ENCODE measurements at places on chromosomes 3 and 15. TPM values are rescaled to one million over a fixed set of nuclear protein-coding genes. Genes with fewer than 3 reads are reported as not detected.

- H3K27me3 ChIP-seq: peaks cover 3% of the 10 kb centered on the region
- no peaks in the 10 kb centered on the region for H3K36me3 ChIP-seq
- H3K4me1 ChIP-seq: no peaks in the 10 kb centered on the region
- no peak for DNase-seq
- H3K4me3 ChIP-seq: no peak overlapping the region
Measured at GRCh38 chr15:38788918-38789317, 224.3 kb upstream of the RASGRP1 start.

DNA sequence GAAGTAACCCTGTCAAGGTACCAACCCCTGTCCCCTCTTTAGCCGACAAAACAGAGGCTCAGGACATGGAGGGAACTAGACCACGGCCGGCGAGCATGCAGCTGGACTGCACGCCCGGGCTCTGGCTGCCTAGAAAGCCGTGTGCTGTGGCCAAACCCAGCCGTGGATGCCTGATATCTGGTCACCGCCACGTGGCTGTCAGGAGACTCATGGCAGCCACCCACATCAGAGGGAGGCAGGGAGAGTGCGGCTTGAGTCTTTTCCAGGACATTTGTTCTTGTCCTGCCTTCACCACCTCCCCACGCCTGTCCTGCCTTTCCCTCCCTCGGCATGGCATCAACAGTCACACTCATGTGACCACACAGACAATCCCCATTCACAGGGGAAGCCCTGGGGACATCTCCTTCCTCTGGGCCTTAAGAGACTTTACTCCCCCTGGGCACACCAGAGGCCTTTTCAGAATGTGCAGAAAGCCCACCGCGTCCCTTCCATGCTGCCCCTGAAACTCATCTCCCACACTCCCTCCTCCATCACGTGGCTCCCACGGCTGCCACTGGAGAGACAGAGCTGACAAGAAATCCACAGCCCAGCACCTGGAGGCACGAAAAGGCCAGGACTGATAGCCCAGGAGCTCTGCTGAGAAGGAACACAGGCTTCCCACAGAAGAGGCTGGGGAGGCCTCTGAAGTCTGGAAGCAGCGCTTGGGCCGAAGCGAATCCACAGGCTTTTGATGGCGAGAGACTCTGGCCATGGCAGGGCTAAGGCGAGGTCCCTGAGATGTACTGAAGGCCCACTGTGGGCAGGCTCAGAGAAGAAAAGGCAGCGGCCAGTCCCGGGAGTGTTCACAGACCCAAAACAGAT, 71.2 kb upstream of the IQSEC1 start:
- no peak overlapping the region for H3K27ac ChIP-seq
- no peak overlapping the region for H3K4me3 ChIP-seq
- DNase-seq: no peak
- peaks cover 6% of the 10 kb centered on the region for H3K27me3 ChIP-seq
- H3K4me1 ChIP-seq: no peaks in the 10 kb centered on the region

- H3K36me3 ChIP-seq: no peaks in the 10 kb centered on the region
- H3K4me3 ChIP-seq: no peak overlapping the region
- no peak for DNase-seq
- H3K27ac ChIP-seq: no peak overlapping the region
Measured at GRCh38 chr3:59406943-59407342, 357.1 kb upstream of the CFAP20DC start.

Gene ATP13A4
- total RNA-seq: 8.8 TPM

- H3K27ac ChIP-seq: no peak overlapping the region
- H3K4me1 ChIP-seq: peaks cover 6% of the 10 kb centered on the region
- no peaks in the 10 kb centered on the region for H3K27me3 ChIP-seq
Measured at GRCh38 chr3:126545544-126545943, 13.2 kb downstream of the C3orf22 start.

GRCh38 chr3:131387796-131388489, 6.4 kb downstream of the NUDT16 start:
- no peak overlapping the region for H3K4me3 ChIP-seq
- peaks cover 11% of the 10 kb centered on the region for H3K36me3 ChIP-seq
- peaks cover 9% of the 10 kb centered on the region for H3K4me1 ChIP-seq
- no peaks in the 10 kb centered on the region for H3K27me3 ChIP-seq
- no peak overlapping the region for H3K27ac ChIP-seq
- no peak for DNase-seq

Gene PP2D1
- total RNA-seq: not detected

GRCh38 chr3:148922467-148922866, 57.4 kb downstream of the CPA3 start:
- no peaks in the 10 kb centered on the region for H3K4me1 ChIP-seq
- H3K4me3 ChIP-seq: no peak overlapping the region
- no peaks in the 10 kb centered on the region for H3K36me3 ChIP-seq
- no peak overlapping the region for H3K27ac ChIP-seq
- no peak for DNase-seq

Gene SGO1
- total RNA-seq: 6.7 TPM

- no peaks in the 10 kb centered on the region for H3K4me1 ChIP-seq
- no peak overlapping the region for H3K27ac ChIP-seq
- DNase-seq: no peak
- no peak overlapping the region for H3K4me3 ChIP-seq
Measured at GRCh38 chr15:62240121-62241096, 75.3 kb upstream of the C2CD4B start.

DNA sequence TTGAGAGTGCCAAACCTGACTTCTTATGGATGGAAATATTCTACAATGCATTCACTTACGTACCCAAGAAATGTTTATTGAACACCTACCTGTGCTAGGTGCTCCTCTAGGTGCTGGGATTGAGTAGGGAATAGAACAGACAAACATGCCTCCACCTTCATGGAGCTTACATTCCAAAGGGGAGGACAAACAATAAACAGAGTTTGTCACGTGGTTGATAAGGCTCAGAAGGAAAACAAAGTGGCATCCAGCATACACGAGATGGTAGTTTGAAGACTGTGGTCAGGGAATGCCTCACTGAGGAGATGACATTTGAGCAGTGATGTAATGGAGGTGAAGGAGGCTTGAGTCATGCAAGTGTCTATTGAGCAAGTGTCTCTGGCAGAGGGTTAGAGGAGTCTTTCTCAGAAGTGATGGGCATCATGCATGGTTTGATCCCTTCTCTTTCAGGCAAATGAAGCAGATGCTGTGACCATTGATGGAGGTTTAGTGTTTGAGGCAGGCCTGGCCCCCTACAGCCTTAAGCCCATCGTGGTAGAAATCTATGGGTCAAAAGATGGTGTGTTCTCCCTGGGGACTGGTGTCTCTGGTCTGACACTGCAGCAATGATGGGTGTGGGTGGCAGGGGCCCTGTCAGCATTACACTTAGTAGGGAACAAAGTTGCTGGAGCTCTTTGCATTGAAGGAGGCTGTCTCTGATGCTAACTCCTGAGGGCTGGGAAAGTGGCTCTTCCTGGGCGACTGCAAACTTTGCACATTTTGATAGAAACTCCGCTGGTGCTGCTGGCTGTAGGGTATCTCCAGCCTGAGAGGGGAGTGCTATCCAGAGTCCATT, 29.7 kb upstream of the TOPBP1 start:
- H3K27me3 ChIP-seq: no peaks in the 10 kb centered on the region
- DNase-seq: no peak
- H3K4me1 ChIP-seq: no peaks in the 10 kb centered on the region
- H3K36me3 ChIP-seq: no peaks in the 10 kb centered on the region
- H3K4me3 ChIP-seq: no peak overlapping the region

Gene PAK6
- total RNA-seq: 1.2 TPM

Gene SPTSSB
- total RNA-seq: not detected

Gene SKOR1
- total RNA-seq: 0.32 TPM

- no peak overlapping the region for H3K4me3 ChIP-seq
- H3K27ac ChIP-seq: no peak overlapping the region
Measured at GRCh38 chr3:55492976-55493375, 5.9 kb upstream of the WNT5A start.

GRCh38 chr3:73140772-73141442, 79.4 kb downstream of the EBLN2 start:
- H3K36me3 ChIP-seq: no peaks in the 10 kb centered on the region
- H3K27ac ChIP-seq: no peak overlapping the region
- no peak overlapping the region for H3K4me3 ChIP-seq
- DNase-seq: no peak
- no peaks in the 10 kb centered on the region for H3K4me1 ChIP-seq

DNA sequence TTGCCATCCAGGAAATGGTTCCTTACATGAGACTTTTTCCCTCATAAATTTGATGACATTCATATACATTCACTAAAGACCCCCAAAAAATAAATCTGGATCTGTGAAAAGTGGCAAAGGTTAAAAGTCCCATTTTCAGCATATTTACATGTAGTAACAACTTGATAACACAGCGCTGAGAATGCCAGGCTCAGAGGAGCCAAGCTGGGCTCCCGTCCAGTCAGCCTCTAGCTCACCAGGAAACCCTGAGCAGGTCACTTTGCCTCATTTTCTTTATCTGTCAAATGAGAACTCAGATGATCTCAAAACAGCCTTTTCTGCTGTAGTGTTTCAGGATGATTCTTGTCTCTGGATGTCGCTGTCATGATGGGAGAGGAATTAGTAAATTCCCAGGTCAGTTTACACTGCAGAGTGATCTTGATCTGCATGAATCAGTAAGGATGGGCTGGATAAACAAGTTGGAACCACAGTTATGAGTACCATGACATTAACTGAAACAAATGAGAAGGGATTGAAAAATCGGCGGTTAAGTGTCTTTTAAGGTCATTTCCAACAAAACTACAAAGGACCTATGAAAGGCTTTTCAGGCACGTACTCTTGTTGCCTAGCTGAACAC, 82.8 kb downstream of the PPARG start:
- H3K27me3 ChIP-seq: no peaks in the 10 kb centered on the region
- no peak overlapping the region for H3K4me3 ChIP-seq
- H3K4me1 ChIP-seq: no peaks in the 10 kb centered on the region
- H3K27ac ChIP-seq: no peak overlapping the region
- no peak for DNase-seq

- no peak for DNase-seq
- H3K27me3 ChIP-seq: no peaks in the 10 kb centered on the region
- no peaks in the 10 kb centered on the region for H3K4me1 ChIP-seq
- no peak overlapping the region for H3K4me3 ChIP-seq
- no peak overlapping the region for H3K27ac ChIP-seq
Measured at GRCh38 chr3:134860141-134860540, 65.1 kb downstream of the EPHB1 start.

- H3K27ac ChIP-seq: no peak overlapping the region
- DNase-seq: no peak
- H3K4me1 ChIP-seq: peaks cover 14% of the 10 kb centered on the region
- H3K4me3 ChIP-seq: no peak overlapping the region
- H3K27me3 ChIP-seq: no peaks in the 10 kb centered on the region
- peaks cover 4% of the 10 kb centered on the region for H3K36me3 ChIP-seq
Measured at GRCh38 chr15:75862796-75863195, 19.5 kb downstream of the UBE2Q2 start.

GRCh38 chr15:45231132-45231531, 20.9 kb upstream of the SLC28A2 start:
- no peak overlapping the region for H3K27ac ChIP-seq
- H3K4me3 ChIP-seq: no peak overlapping the region
- H3K4me1 ChIP-seq: no peaks in the 10 kb centered on the region
- no peaks in the 10 kb centered on the region for H3K27me3 ChIP-seq

Gene NOX5
- not detected for total RNA-seq

DNA sequence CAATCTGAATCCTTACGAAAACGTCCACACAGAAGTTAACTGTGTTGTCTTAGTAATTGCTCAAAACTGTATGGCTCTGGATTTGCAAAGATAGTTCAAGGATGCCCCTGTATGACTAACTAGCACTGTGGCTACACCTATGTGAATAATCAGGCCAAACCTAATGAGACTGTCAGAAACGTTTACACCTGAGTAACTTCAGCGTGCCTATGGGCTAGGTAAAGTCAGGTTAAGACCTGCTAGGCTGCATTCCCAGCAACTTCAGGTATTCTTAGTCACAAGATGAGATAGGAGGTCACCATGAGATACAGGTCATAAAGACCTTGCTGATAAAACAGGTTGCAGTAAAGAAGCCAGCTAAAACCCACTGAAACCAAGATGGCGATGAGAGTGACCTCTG, 87.8 kb upstream of the PLXND1 start:
- no peaks in the 10 kb centered on the region for H3K36me3 ChIP-seq
- H3K4me3 ChIP-seq: no peak overlapping the region
- H3K4me1 ChIP-seq: peaks cover 4% of the 10 kb centered on the region
- no peak overlapping the region for H3K27ac ChIP-seq
- H3K27me3 ChIP-seq: no peaks in the 10 kb centered on the region

Gene IMPG2
- total RNA-seq: 0.44 TPM

GRCh38 chr3:73475175-73475574, 149.6 kb downstream of the PDZRN3 start:
- H3K4me1 ChIP-seq: no peaks in the 10 kb centered on the region
- H3K4me3 ChIP-seq: no peak overlapping the region
- H3K27ac ChIP-seq: no peak overlapping the region

Gene CYP8B1
- not detected for total RNA-seq

DNA sequence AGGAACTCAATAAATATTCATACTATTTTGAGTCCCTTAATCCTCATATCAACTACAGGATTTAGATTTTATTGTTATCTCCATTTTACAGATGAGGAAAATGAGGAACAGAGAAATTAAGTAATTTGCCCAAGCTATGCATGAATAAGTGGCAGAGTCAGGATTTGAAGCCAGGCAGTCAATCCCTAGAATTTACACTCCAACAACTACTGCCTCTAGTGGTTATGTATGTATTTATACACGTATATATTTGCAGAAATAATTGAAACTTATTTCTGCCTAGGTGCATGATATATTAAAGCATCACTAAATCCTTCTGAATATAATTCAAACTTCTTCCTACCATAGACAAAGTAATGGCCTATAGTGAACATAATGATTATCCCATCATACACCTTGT, 137.4 kb downstream of the SERPINI1 start:
- H3K4me3 ChIP-seq: no peak overlapping the region
- no peaks in the 10 kb centered on the region for H3K27me3 ChIP-seq
- no peaks in the 10 kb centered on the region for H3K36me3 ChIP-seq
- H3K4me1 ChIP-seq: no peaks in the 10 kb centered on the region

Gene SLC30A4
- 11.0 TPM for total RNA-seq

DNA sequence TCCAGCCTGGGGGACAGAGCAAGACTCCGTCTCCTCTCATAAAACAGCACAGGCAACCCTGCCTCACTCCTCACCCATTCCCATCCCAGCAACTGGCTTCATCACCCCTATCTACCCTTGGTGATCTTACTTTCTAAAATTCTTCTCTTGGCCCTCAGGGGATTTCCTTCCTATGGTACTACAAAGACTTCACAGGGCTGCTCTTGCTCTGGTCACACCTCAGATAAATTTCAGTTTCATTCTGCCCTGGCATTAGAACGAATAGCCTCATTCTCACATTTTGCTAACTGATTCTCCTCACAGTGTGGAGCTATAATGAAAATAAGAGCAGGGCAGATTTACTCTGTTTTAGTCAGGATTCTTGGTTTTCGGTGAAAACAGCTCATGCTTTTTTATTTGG, 22.1 kb upstream of the CRBN start:
- H3K4me3 ChIP-seq: no peak overlapping the region
- no peak for DNase-seq
- no peaks in the 10 kb centered on the region for H3K36me3 ChIP-seq
- H3K27me3 ChIP-seq: no peaks in the 10 kb centered on the region

GRCh38 chr3:50503504-50504342, at the start of gene CACNA2D2:
TSS of gene CACNA2D2 (minus strand) at chr3:50503634. CDS start at chr3:50503423, 211 bp downstream.
- peaks cover 16% of the 10 kb centered on the region for H3K4me1 ChIP-seq
- no peak within 1 kb of the TSS for H3K27ac ChIP-seq
- H3K27me3 ChIP-seq: no peaks in the 10 kb centered on the region

Gene GOLGA6A
- 1.0 TPM for total RNA-seq

Gene MGLL
- 5.5 TPM for total RNA-seq

GRCh38 chr3:135166266-135166825, 371.3 kb downstream of the EPHB1 start:
- no peaks in the 10 kb centered on the region for H3K36me3 ChIP-seq
- no peak overlapping the region for H3K4me3 ChIP-seq
- DNase-seq: no peak
- H3K4me1 ChIP-seq: no peaks in the 10 kb centered on the region

GRCh38 chr3:149010966-149011365, 19.6 kb downstream of the GYG1 start:
- no peak overlapping the region for H3K4me3 ChIP-seq
- no peaks in the 10 kb centered on the region for H3K4me1 ChIP-seq
- peaks cover 40% of the 10 kb centered on the region for H3K36me3 ChIP-seq
- no peaks in the 10 kb centered on the region for H3K27me3 ChIP-seq
- no peak overlapping the region for H3K27ac ChIP-seq
